ENCODE measurements at places on chromosomes 16 and 17. TPM values are rescaled to one million over a fixed set of nuclear protein-coding genes. Genes with fewer than 3 reads are reported as not detected.

GSDMA gene
- 0.06 TPM for polyA plus RNA-seq

CRYM gene
- polyA plus RNA-seq, result 47.0 TPM

EIF1 gene
- 551 TPM for polyA plus RNA-seq

ALDOC gene
- polyA plus RNA-seq, result 156 TPM

NKD1 gene
- polyA plus RNA-seq, result 0.22 TPM

UTS2R gene
- polyA plus RNA-seq, result not detected

CDH8 gene
- polyA plus RNA-seq, result not detected

AOC3 gene
- polyA plus RNA-seq, result 18.0 TPM

CCL14 gene
- 28.6 TPM for polyA plus RNA-seq

CLEC3A gene
- not detected for polyA plus RNA-seq

C17orf50 gene
- polyA plus RNA-seq, result not detected

EMC6 gene
- 203 TPM for polyA plus RNA-seq

ODAD4 gene
- polyA plus RNA-seq, result 1.2 TPM

ADGRG1 gene
- polyA plus RNA-seq, result 19.2 TPM

MT1G gene
- 3.7 TPM for polyA plus RNA-seq

JUP gene
- 95.8 TPM for polyA plus RNA-seq

DPEP3 gene
- not detected for polyA plus RNA-seq

KCTD19 gene
- 0.01 TPM for polyA plus RNA-seq

STRADA gene
- 15.7 TPM for polyA plus RNA-seq

MYH11 gene
- 20.0 TPM for polyA plus RNA-seq

SLC35G3 gene
- polyA plus RNA-seq, result not detected

HBA1 gene
- polyA plus RNA-seq, result 2.1 TPM

AP1G1 gene
- 12.4 TPM for polyA plus RNA-seq

FBXW10B gene
- 0.87 TPM for polyA plus RNA-seq

GLIS2 gene
- polyA plus RNA-seq, result 6.9 TPM

CNGB1 gene
- not detected for polyA plus RNA-seq

FBXL16 gene
- 0.04 TPM for polyA plus RNA-seq

DBF4B gene
- polyA plus RNA-seq, result 2.2 TPM

ANKRD13B gene
- polyA plus RNA-seq, result 6.2 TPM

TMEM132E gene
- polyA plus RNA-seq, result not detected

TBC1D3 gene
- polyA plus RNA-seq, result not detected

CDK10 gene
- 63.4 TPM for polyA plus RNA-seq

PRAC2 gene
- polyA plus RNA-seq, result not detected

BEAN1 gene
- polyA plus RNA-seq, result 1.2 TPM

HOXB4 gene
- 0.90 TPM for polyA plus RNA-seq

PMM2 gene
- 24.6 TPM for polyA plus RNA-seq

Data from heart right ventricle (tissue), 16 donors.